Large intestine (tissue), 12 donors: ENCODE measurements at places on chromosomes 1 and 21. TPM values are rescaled to one million over a fixed set of nuclear protein-coding genes. Genes with fewer than 3 reads are reported as not detected.

GRCh38 chr1:5485968-5486696 is 506.1 kb downstream of the NPHP4 start:
- no peak for DNase-seq

Gene HSD3B2
- 0.72 TPM for polyA plus RNA-seq

Gene RORC
- polyA plus RNA-seq, result 8.7 TPM

Gene SLC1A7
- polyA plus RNA-seq, result 0.40 TPM

Gene CDA
- polyA plus RNA-seq, result 0.64 TPM

Gene COL24A1
- polyA plus RNA-seq, result 1.6 TPM

GRCh38 chr1:241269116-241269515 is 87.9 kb downstream of the RGS7 start:
- DNase-seq, result no peak

- no peak for DNase-seq
Measured at GRCh38 chr1:82612986-82613385, 812.3 kb downstream of the ADGRL2 start.

Gene FABP3
- 31.8 TPM for polyA plus RNA-seq

Gene AZIN2
- polyA plus RNA-seq, result 2.5 TPM

Gene RIPPLY3
- polyA plus RNA-seq, result 0.24 TPM

- DNase-seq, result no peak
Measured at GRCh38 chr1:101364370-101365120, 127.7 kb downstream of the S1PR1 start.

Gene IPP
- 16.8 TPM for polyA plus RNA-seq

Gene DVL1
- polyA plus RNA-seq, result 45.4 TPM

Gene HSPA6
- 0.46 TPM for polyA plus RNA-seq

GRCh38 chr1:31394584-31395193 is 18.3 kb upstream of the SERINC2 start:
- DNase-seq, result peak; percentile 91

Gene NCAM2
- polyA plus RNA-seq, result 7.7 TPM

Gene BARHL2
- not detected for polyA plus RNA-seq

DNA sequence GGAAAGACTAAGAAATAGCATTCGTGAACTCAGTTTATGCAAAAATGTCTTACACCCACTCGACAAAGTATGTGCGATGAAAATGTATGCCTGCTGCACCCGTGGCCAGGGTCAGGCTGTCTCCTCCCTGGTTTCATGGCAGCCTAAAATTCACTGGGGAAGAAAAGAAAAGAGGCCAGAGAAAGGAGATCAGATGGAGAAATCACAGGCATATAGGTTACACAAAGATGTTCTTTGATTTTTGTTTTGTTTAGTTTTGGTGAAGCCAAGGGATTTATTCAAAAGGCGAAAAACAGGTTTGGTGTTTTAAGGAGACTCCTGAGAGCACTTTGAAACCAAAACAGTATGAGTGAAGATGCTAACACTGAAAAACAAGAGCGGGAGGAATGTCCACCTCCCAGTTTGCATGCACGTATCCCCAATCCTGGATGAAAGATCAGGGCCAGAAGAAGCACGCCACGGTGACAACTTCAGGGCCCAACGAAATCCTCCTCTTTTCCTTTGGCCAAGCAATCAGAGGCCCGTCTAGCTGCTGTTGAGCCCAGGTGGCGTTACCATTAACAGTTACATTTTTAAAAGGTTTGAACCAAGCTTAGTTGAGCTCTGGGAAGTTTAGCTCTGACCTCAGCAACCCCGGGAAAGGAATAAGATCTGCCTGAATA is 992 bp upstream of the SSX2IP start:
- no peak for DNase-seq

DNA sequence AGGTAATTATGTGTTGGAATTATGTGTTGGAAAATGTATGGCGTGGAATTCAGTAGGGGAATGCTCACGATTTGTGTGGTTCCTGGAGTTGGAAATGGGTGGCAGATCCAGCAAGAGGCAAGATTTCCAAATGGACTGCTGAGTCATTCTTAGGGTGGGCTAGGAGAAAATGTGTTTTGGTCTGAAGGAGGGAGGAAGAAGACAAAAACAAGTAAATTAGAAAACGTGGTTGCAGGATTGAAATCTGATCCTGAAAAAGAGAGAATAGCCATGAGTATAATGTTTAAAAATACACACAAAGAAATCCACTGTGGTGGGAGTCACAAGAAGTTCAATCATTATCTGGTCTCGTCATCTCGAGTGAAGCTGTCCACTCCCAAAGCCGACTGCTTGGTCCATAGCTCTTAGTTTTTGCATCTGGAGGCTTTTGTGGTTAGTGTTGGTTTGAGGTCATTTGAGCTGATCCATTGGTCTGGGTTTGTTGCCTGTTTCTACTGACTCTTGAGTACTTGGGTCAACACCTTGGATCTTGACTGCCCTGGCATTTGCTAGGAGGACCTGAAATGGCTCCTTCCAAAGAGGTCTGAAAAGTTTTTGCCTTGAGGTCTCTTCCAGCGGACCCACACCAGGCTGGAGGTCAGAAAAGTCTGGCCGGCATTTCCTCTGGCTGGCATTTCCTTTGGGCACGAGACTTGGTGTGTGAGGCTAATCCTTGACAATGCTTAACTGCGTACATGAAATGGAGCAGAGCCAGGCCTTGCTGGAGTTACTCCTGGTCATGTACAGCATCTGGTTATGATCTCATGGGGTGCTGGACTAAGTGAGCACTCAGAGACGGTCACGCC is 9.2 kb downstream of the MX2 start:
- no peak for DNase-seq

Gene UTP11
- polyA plus RNA-seq, result 39.0 TPM

Gene CD48
- polyA plus RNA-seq, result 8.6 TPM

Gene DRAXIN
- 0.42 TPM for polyA plus RNA-seq

- no peak for DNase-seq
Measured at GRCh38 chr1:201366696-201367095, 10.8 kb downstream of the TNNT2 start.

DNA sequence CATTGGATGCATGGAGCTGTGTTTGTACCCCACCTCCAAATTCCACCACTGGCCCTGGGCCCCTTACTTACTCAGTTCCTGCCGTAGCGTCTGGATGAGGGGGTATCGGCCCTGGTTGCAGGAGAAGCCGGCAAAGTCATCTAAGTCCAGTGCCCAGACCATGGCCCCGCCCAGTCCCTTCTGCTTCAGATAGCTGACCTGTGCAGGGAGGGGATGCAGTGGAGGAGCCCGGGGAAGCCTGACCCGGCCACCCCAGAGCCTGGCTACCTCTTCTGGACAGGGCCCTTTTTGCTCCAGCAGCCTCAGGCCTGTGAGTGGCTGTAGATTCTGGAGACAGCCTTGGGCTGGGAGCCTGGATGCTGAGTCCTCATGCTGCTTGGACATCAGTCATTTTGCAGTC is 11.8 kb downstream of the CHIT1 start:
- DNase-seq, result no peak

Gene TRIM33
- polyA plus RNA-seq, result 27.2 TPM

DNA sequence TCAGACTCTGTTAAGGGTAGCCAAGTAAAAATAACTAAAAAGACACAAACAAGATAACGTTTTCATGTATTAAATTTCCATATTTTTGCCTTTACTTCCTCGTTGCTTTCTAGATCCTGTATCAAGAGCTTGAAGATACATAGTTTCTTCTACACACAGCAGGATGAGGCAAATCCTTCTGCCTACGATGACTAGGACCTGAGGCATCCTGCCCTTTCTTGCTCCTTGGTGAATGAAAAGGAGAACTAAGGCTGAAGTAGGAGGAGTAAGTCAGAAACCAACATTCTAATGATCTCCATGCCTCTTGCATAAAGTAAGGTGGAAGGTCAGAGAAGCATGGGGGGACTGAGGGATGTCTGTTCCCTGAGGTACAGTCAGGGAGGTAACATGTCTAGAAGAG is 102.6 kb downstream of the GPATCH2 start:
- DNase-seq, result no peak

GRCh38 chr1:176863613-176864012 is 300.9 kb downstream of the ASTN1 start:
- DNase-seq, result no peak
